Activated CD8-positive, alpha-beta T cell treated with anti-CD3 and anti-CD28 coated beads, Interleukin-2, amount 10 ng/mL, durations not matched to agents 7 days and 5 days (primary cell): ENCODE measurements at places on chromosomes 2 and 18. TPM values are rescaled to one million over a fixed set of nuclear protein-coding genes. Genes with fewer than 3 reads are reported as not detected.

The ASXL2 gene
- 44.0 TPM for total RNA-seq

The GTF2A1L gene
- total RNA-seq: not detected

The SERPINB3 gene
- total RNA-seq: not detected

The MOGAT1 gene
- total RNA-seq: not detected

The SULT1C2 gene
- total RNA-seq: not detected

The MREG gene
- total RNA-seq: 12.1 TPM

The FOXD4L1 gene
- 0.21 TPM for total RNA-seq

- H3K4me1 ChIP-seq: peaks cover 86% of the 10 kb centered on the region
- peak overlapping the region; percentile 67 for H3K4me3 ChIP-seq
- H3K27ac ChIP-seq: peak overlapping the region; percentile 93
- no peaks in the 10 kb centered on the region for H3K27me3 ChIP-seq
- H3K36me3 ChIP-seq: peaks cover 81% of the 10 kb centered on the region
- peak; percentile 68 for DNase-seq
These were observed 21.1 kb downstream of the INPP5D start for GRCh38 chr2:233081232-233081730.

DNA sequence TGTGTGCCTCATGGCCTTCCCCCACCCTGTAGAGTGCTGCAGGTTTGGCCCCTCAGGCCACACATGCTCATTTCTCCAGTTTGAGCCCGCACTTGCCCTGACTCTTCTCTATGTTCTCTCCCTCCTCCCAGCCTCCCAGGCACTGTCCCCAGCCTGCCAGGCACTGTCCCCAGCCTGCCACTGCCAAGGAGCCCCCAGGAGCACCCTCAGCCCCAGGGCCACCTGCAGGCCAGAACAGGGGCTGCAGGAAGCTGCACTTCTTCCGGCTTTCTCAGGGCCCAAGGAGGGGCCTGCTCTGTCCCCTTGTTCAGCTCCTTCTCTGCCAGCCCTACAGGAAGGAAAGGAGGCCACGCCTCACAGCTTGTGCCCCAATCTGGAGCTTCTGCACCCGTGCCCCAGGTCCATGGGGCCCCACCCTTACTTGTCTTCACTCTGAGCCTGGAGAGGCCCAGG, 31.6 kb downstream of the CYP26B1 start:
- no peaks in the 10 kb centered on the region for H3K27me3 ChIP-seq
- no peak overlapping the region for H3K4me3 ChIP-seq
- no peak overlapping the region for H3K27ac ChIP-seq
- DNase-seq: no peak
- H3K4me1 ChIP-seq: no peaks in the 10 kb centered on the region
- no peaks in the 10 kb centered on the region for H3K36me3 ChIP-seq

- no peak overlapping the region for H3K27ac ChIP-seq
- H3K4me1 ChIP-seq: peaks cover 4% of the 10 kb centered on the region
- no peaks in the 10 kb centered on the region for H3K36me3 ChIP-seq
- no peak for DNase-seq
These were observed 1.5 kb downstream of the APCDD1 start for GRCh38 chr18:10455726-10456453.

GRCh38 chr2:128499367-128500137, 180.9 kb upstream of the HS6ST1 start:
- H3K36me3 ChIP-seq: no peaks in the 10 kb centered on the region
- H3K27ac ChIP-seq: no peak overlapping the region
- H3K4me3 ChIP-seq: no peak overlapping the region

- DNase-seq: no peak
- H3K36me3 ChIP-seq: no peaks in the 10 kb centered on the region
- H3K4me1 ChIP-seq: no peaks in the 10 kb centered on the region
- H3K4me3 ChIP-seq: no peak overlapping the region
These were observed 195.8 kb downstream of the MTX2 start for GRCh38 chr2:176464886-176465564.

- no peaks in the 10 kb centered on the region for H3K27me3 ChIP-seq
- DNase-seq: no peak
- peaks cover 4% of the 10 kb centered on the region for H3K36me3 ChIP-seq
- H3K4me1 ChIP-seq: peaks cover 20% of the 10 kb centered on the region
- H3K27ac ChIP-seq: no peak overlapping the region
- no peak overlapping the region for H3K4me3 ChIP-seq
These were observed 213.3 kb upstream of the HNRNPA3 start for GRCh38 chr2:176999301-176999700.
